Naive thymus-derived CD4-positive, alpha-beta T cell (primary cell): ENCODE measurements at places on chromosomes 12 and 14. TPM values are rescaled to one million over a fixed set of nuclear protein-coding genes. Genes with fewer than 3 reads are reported as not detected.

GRCh38 chr12:98725476-98726247, 80.6 kb downstream of the APAF1 start:
- no peak overlapping the region for H3K4me3 ChIP-seq
- no peak for DNase-seq
- no peak overlapping the region for H3K27ac ChIP-seq

DNA sequence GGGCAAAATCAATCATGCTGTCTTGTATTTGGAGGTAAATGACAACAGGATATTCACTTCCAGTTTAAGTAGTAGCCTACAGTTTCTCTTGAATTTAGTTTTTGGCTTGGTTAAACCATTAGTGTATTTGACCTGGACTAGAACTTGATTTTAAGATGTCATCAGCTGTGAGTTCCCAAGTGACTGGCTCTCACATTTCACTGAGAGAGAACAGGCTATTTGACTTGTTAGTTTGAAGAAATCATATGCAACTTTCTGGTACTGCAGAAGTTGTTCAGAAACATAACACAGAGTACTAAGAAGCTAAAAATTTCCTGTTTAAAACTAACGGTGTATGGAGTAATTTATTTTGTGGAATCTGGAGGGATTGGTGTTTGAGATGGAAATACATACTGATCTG, 22.3 kb downstream of the MNAT1 start:
- no peaks in the 10 kb centered on the region for H3K36me3 ChIP-seq
- no peak for DNase-seq
- H3K27ac ChIP-seq, result no peak overlapping the region

GRCh38 chr14:91019673-91020072, 40.8 kb downstream of the RPS6KA5 start:
- H3K36me3 ChIP-seq, result no peaks in the 10 kb centered on the region
- no peak overlapping the region for H3K27ac ChIP-seq
- no peak overlapping the region for H3K4me3 ChIP-seq
- no peak for DNase-seq
- no peaks in the 10 kb centered on the region for H3K27me3 ChIP-seq

- H3K27ac ChIP-seq, result no peak overlapping the region
- H3K4me1 ChIP-seq, result no peaks in the 10 kb centered on the region
- no peaks in the 10 kb centered on the region for H3K27me3 ChIP-seq
- no peaks in the 10 kb centered on the region for H3K36me3 ChIP-seq
- DNase-seq, result no peak
- H3K4me3 ChIP-seq, result no peak overlapping the region
Observed at GRCh38 chr14:104333646-104334423, 195.4 kb downstream of the KIF26A start.

GRCh38 chr12:117046011-117046369, 53.2 kb downstream of the TESC start:
- no peaks in the 10 kb centered on the region for H3K4me1 ChIP-seq
- DNase-seq, result no peak
- H3K36me3 ChIP-seq, result no peaks in the 10 kb centered on the region
- no peak overlapping the region for H3K27ac ChIP-seq
- no peaks in the 10 kb centered on the region for H3K27me3 ChIP-seq

- no peaks in the 10 kb centered on the region for H3K36me3 ChIP-seq
- no peak overlapping the region for H3K4me3 ChIP-seq
- H3K27ac ChIP-seq, result no peak overlapping the region
- DNase-seq, result peak; percentile 1
- H3K4me1 ChIP-seq, result no peaks in the 10 kb centered on the region
Observed at GRCh38 chr12:79407671-79408622, 282.8 kb downstream of the PAWR start.

DNA sequence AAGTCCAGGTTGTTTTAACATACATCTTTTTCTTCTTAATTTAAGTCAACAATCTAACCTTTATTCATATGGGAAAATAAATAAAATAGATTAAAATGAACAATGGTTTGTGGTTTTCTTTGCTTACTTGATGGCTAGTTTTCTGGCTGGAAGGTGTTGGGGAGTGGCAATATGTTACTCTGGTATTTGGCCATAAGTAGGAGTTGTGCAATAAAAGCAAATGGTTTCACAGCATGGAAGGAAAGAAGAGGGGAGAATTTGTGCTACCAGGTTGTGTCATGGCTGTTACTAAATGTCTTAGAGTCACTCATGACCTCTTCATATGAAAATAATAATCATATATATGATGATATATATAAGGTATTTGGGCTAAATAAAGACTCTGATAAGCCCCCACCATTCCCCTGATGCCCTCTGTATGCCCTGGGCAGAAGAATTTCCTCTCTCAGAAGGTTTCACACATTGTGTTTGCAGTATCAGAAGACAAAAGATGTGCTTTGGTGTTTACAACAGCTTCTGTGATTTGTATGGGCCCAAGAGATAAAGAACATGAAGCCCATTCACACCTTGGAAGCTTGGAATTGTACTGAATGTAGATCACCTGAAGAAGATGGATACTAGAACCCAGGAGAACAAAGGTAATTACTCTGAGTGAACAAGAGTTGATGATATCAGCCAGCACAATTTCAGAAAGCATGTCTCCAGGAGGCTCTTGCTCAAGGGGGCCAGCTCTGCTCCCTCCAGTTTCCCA, 160.9 kb downstream of the ALG10B start:
- no peak overlapping the region for H3K27ac ChIP-seq
- no peak overlapping the region for H3K4me3 ChIP-seq
- no peaks in the 10 kb centered on the region for H3K27me3 ChIP-seq
- no peak for DNase-seq

- no peak overlapping the region for H3K4me3 ChIP-seq
- H3K27me3 ChIP-seq, result no peaks in the 10 kb centered on the region
- H3K4me1 ChIP-seq, result no peaks in the 10 kb centered on the region
- H3K27ac ChIP-seq, result no peak overlapping the region
- no peak for DNase-seq
Observed at GRCh38 chr12:116615141-116615861, 56.1 kb downstream of the MAP1LC3B2 start.

WNT1 gene
- 0.43 TPM for total RNA-seq

GRCh38 chr12:97452839-97453238, 9.8 kb upstream of the RMST start:
- H3K4me3 ChIP-seq, result no peak overlapping the region
- no peak for DNase-seq
- H3K36me3 ChIP-seq, result no peaks in the 10 kb centered on the region
- no peaks in the 10 kb centered on the region for H3K4me1 ChIP-seq
- no peak overlapping the region for H3K27ac ChIP-seq
- H3K27me3 ChIP-seq, result no peaks in the 10 kb centered on the region

PRKCH gene
- 314 TPM for total RNA-seq

GRCh38 chr12:117660896-117661295, 299.5 kb upstream of the NOS1 start:
- no peak for DNase-seq
- H3K27ac ChIP-seq, result no peak overlapping the region
- H3K4me1 ChIP-seq, result no peaks in the 10 kb centered on the region

- H3K27ac ChIP-seq, result no peak overlapping the region
- H3K27me3 ChIP-seq, result no peaks in the 10 kb centered on the region
- DNase-seq, result no peak
- H3K36me3 ChIP-seq, result no peaks in the 10 kb centered on the region
Observed at GRCh38 chr12:52247622-52248540, 14.8 kb downstream of the KRT7 start.

- no peaks in the 10 kb centered on the region for H3K36me3 ChIP-seq
- H3K27me3 ChIP-seq, result no peaks in the 10 kb centered on the region
- DNase-seq, result peak; percentile 41
- H3K4me3 ChIP-seq, result no peak overlapping the region
- no peak overlapping the region for H3K27ac ChIP-seq
- peaks cover 16% of the 10 kb centered on the region for H3K4me1 ChIP-seq
Observed at GRCh38 chr12:8493084-8493483, 20.2 kb upstream of the CLEC4D start.

NKX2-1 gene
- not detected in 2 replicates for total RNA-seq

DNA sequence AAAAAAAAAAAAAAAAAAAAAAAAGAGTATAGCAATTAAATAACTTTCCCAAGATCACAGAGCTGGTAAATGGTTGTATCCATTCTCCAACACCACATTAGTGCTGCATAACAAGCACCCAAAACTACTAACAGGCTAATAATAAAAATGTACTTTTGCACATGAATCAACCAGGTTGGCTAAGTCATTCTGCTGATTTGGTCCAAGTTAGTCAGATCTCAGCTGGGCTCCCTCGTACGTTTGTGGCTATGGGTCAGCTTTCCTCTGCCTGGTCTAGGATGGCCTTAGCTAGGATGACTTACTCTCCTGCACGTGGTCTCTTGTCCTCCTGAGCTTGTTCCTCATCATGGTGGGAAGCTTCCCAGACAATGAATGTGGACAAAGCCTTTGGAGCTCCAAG, 7.9 kb upstream of the PLEKHG6 start:
- DNase-seq, result no peak
- H3K27ac ChIP-seq, result no peak overlapping the region
- no peaks in the 10 kb centered on the region for H3K36me3 ChIP-seq
- H3K4me1 ChIP-seq, result no peaks in the 10 kb centered on the region

- peak overlapping the region; percentile 38 for H3K4me3 ChIP-seq
- H3K27me3 ChIP-seq, result no peaks in the 10 kb centered on the region
- peaks cover 73% of the 10 kb centered on the region for H3K4me1 ChIP-seq
- no peak for DNase-seq
- no peaks in the 10 kb centered on the region for H3K36me3 ChIP-seq
Observed at GRCh38 chr12:92110083-92110640, 35.5 kb downstream of the BTG1 start.

CERS5 gene
- total RNA-seq, result 45.1 TPM

DNA sequence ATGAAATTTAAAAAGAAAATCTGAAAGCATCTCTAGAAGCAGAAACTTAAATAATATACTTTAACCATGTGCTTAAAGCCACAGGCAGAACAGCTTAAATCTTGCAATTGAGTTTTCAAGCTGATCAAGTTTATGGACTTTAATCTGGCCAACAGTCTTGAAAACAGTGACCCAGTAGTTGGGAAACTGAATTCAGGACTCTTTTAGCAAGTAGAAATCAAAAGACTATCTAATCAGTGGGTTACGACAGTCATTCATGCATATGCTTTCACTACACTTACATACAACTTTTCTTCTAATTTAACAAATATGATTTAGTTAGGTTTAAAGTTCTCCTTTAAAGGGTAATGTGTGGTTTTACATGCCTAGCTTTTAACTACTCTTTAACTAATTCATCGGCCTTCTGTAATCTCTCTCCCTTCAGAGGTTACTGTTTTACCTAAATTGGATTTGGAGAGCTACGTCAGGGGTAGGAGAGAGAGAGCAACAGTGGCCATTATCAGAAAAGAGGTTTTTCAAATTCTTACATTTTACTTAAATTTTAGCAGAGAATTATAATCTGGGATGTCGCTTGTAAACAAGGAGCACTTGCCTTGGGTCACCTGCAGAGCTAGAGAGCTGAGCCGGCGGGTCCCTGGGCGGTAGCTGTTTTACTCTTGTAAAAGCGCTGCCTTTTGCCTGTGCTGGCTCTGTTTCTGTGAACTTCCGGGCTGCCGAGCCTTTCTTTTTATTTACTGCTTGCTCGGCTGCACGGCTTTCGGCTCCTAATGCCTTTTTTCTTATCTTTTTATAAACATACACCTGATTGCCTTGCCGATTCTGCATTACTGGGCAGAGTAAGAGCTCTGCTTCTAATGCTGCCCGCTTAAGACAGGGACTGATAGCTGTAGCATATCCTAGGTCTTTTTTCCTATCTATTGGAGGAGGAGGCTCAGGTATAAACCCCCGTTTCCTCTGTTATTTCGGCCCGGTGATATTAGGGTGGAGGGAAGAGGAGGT, 17.4 kb upstream of the LYZ start:
- peak; percentile 47 for DNase-seq
- peak overlapping the region; percentile 92 for H3K27ac ChIP-seq
- peak overlapping the region; percentile 83 for H3K4me3 ChIP-seq
- H3K4me1 ChIP-seq, result peaks cover 20% of the 10 kb centered on the region
- H3K27me3 ChIP-seq, result no peaks in the 10 kb centered on the region
- no peaks in the 10 kb centered on the region for H3K36me3 ChIP-seq

DNA sequence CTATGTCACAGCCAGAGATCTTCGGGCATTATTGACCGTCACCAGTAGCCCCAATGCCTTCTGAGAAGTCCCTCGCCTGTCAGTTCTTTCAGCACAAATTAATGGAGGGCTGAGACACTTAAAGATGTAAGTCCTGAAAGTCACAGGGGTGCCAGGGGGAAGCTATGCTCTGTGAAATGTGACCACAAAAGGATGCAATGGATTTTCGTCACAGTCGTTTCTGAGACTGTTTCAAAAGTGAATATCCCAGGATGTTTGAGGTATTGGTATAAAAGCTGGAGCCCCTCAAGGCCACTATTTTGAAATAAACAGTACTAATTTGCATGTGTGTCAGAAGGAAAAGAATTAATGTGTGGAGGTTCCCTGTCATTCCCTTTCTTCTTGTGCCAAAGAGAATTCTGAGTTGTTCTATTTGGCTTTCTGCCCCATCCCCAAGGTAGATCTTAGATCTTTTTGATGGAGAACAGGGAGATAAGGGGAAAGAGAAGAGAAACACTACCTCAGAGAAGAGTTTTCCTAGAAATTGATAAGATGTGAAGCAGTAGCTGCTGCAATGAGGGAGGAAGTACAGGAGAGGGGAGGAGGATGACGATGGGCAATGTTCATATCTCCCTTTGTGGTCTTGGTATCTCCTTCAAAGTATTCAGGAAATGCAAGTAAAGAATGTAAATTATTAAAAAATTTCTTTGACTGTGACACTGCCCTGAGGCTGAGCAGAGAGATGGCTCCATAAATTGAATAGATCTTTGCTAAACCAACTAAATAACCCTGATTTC, 101.8 kb upstream of the NAP1L1 start:
- no peak for DNase-seq
- no peaks in the 10 kb centered on the region for H3K27me3 ChIP-seq
- no peak overlapping the region for H3K4me3 ChIP-seq
- no peaks in the 10 kb centered on the region for H3K36me3 ChIP-seq

- H3K27ac ChIP-seq, result no peak overlapping the region
- H3K27me3 ChIP-seq, result no peaks in the 10 kb centered on the region
- H3K4me1 ChIP-seq, result no peaks in the 10 kb centered on the region
Observed at GRCh38 chr12:67002720-67003119, 266.4 kb upstream of the CAND1 start.

NXPH4 gene
- not detected for total RNA-seq

PPM1A gene
- total RNA-seq, result 42.0 and 44.8 TPM in 2 replicates

DNA sequence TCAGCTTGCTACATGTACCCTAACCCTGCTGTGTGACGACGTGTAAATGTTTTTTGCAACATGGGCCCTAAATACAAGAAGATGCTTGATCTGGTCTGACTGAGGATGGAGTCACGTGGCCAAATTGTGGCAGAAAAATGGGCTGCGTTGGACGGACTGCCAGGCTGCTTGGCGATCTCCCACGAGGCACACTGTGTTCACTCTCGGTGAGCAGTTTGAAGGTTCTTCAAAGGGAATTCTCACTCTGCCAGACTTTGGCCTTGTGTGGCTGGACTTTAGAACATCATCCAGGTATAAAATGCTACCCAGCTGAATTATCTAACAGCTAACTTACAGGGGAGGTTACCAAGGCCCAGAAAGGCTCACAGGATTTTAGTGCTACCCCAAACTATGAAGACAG, 85.1 kb downstream of the KDM2B start:
- H3K27ac ChIP-seq, result no peak overlapping the region
- no peak overlapping the region for H3K4me3 ChIP-seq
- no peaks in the 10 kb centered on the region for H3K4me1 ChIP-seq
- no peak for DNase-seq
- no peaks in the 10 kb centered on the region for H3K27me3 ChIP-seq
- no peaks in the 10 kb centered on the region for H3K36me3 ChIP-seq
